Non-pigmented ciliary epithelial cell (primary cell): ENCODE measurements at places on chromosomes 5 and 9.

- DNase-seq = no peak
Observed at GRCh38 chr5:55711507-55712022, 559 bp downstream of the SLC38A9 start.

DNA sequence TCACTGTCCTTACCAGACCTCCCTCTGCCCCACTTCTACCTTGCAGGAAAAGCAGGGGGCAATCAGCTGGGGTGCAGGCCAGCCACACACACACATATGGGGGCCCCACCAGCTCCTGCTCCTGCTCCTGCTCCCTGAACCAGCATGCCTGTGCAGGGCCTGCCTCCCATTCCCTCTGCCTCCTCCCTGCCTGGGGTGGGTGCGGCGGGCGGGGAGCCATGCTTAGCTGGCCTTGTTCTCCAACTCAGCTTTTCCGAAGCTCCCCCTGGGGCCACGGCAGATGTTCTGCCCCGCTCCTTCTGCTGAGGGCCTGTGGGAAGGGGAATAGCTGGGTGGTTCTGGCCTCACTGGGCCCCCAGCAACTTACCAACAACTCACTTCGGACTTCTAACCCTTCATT is 89.8 kb downstream of the ZNF354C start:
- no peak for DNase-seq

DNA sequence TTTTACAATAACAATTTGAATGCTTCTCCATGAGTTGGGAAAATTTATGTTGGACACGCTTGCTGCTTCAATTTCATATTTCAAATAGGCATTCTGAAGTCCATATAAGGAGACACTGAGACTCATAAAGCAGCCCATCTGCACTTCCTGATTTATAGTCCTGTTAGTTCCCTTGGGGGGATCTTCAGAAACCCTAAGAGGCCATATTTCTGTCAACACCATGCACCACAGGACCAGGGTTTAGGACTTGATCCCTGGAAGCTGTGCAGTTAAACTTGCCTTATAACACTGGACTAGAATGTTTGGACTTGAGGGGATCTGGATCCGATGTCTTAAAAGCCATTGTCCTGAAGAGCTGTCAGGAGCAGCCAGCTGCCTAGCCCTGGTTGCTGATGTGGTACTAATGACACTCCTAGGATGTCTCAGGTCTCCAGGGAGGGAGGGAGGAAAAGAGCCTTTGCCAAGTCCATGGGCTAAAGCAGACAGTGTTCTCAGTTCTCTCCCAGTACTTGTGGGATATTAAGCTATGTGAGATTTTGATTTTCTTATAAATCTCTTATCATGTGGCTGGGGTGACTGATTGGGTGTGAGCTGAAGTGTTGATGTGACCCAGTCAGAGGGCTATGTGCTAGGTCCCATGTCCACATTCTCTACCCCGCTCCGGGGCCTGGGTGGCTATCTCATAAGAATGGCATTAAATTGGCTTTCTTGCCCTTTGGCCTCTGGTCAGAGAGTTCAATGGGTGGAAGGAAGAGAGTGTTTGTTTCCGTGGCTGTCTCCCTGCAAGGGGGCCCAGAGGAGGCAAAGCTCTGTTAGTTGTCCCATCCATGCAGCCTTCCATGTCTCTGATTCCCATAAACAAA is 399.8 kb downstream of the OSTF1 start:
- DNase-seq = no peak

DNA sequence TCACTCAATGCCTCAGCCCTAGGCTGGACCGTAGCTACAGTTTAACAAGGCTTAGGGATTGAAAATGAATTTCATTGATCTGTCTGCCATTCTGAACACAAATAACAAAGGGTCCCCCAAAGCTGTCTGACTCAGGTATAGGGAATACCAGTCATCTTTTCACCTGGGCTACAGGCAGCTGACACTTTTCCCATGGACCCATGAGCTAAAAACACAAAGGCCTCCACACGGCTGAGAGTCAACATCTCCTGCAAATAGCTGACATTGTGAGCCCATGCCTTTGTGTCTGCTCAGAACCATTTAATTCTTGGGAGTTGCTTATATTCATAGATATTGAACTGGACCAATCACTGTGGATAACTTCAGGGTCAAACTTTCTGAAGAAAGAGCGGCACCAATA is 121.1 kb upstream of the SLIT3 start:
- DNase-seq = no peak

DNA sequence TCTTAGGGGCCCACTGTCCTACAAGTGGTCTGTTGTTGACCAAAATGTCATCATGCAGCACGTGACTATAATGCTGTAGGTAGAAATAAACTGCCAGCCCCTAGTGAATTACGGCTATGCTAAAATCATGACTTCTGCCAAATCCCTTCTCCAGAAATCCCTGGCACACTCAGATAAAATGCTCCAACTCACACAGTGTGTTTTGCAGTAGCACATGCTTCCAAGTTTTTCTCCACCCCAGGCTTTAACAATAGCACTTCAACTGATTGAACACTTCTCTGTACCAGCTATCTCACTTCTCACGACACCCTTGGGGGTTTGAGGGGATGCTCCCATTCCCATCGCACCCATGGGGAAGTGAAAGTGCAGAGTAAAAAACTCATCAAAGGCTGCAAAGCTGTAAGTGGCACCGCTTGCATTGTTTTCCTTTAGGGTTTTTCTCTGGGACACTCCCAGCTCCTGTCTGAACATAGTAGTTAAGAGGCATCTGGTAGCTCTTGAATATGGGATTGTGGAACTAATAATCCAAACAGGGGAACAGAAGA is 151.0 kb upstream of the SLC24A2 start:
- DNase-seq = no peak

GRCh38 chr5:136230176-136230575 is 37.2 kb upstream of the SMIM32 start:
- no peak for DNase-seq

GRCh38 chr9:115002371-115003120 is 72.2 kb upstream of the TNFSF8 start:
- no peak for DNase-seq

DNA sequence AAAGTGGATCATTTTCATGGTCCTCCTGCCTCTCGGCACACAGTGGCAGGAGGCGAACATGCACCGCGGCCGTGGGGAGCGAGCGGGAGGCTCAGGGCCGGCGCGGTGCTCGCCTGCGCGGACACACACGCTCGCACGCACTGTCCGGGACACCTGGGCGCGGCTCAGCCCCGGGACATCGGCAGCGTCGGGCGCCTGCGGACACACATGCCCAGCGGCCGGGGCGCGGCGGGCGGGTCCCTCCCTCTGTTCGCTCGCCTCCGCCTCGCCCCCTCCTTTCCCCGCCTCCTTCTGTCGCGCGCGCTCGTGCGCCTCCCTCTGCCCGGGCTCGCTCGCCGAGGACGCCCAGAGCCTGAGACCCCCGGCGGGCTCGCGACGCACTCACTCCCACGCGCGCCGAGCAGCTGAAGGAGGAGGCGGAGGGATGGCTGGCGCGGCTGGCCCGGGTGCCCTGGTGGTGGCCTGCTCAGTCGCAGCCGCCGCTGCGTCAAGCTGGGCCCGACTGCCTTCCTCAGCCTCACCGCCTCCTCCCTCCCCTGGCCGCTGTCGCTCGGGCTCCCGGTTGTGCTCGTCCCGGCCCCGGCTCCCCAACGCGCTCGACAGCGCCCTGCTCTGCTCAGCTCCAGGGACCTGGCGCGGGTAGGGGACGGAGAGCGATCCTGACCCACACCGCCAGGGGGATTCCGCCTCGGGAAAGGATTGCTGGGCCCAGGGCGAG is at the start of gene FRMD3:
TSS of gene FRMD3 (minus strand) at position 230 of the 718 bp plus-strand sequence. CDS start at position 60, 170 bp downstream.
- DNase-seq = peak; percentile 15

DNA sequence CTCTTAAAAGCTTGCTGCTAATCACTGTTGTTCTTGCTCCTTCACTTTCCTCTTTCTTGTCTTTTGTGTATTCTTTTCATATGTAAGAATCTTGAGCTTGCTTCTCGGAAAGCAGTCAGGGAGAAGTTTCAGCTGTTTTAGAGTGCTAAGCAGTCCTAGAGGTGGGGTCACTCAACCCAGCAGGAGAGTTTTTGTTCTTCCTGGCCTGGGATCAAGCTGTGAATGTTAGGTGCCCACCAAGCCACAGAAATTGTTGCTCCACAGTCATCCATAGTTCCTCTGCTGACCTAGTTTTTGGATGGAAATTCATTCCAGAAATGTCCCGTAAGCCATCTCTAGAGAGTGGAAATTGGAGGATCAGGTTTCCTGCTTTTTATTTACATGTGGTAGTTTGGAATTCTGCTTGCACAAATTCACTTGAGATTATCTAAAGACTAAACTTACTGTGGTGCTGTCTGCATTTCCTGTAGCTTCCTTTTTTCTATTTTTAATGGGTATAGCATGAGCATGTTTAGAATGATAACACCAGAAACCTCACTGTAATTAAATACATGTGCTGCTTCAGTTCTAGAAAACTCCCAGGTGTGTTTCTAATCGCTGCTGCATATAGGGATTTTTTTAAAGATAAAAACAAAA is 108.7 kb downstream of the MAST4 start:
- no peak for DNase-seq

DNA sequence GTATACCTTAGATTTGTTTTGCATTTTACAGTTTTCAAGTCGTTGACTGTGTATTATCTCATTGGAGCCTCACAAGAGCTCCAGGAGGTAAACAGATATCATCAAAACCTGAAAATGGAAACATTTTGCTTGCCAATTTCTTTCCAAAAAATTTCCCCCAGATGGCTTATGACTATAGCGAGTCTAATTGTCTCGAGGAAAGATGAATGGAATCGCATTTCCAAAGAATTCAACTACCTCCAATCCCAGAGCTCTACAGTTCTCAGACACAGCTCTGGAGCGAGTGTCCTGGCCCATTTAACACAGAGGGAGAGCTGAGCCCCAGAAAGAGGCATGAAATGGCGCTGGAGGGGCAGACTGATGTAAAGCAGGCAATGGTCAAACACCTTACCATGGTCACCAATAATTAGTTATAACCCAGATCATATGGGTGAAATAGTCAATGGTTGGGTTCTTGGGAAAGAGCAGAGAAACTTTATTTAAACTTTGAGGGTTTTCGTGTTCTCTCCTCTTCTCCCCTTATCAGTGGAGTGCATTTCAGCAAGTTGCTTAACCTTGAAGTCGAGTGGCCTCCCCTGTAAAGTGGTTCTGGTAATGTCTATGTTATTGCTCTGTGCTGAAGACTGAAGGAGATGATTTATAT is 168.2 kb downstream of the ZDHHC21 start:
- DNase-seq = no peak

- DNase-seq = no peak
Observed at GRCh38 chr9:126945682-126946081, 31.1 kb downstream of the RALGPS1 start.

DNA sequence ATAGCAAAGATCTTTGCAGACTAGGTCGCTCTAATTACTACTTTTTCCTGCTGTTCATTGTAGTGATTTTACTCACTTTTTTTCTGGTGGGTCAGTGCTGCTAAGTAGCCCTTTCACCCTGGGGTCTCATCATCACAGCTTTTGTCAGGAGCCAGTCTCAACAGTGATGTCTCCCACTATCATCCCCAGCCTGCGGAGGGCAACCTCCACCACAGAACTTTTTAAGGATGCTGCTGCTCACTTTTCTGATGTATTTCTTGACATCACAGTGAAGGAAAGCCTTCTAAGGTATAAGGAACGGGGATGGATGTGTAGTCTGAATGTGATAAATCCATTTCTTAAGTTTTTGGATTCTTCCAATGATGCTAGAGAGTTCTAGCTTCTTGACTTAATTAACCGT is 242.5 kb upstream of the RIOK2 start:
- DNase-seq = no peak

GRCh38 chr5:141826674-141827073 is 51.5 kb downstream of the PCDH1 start:
- no peak for DNase-seq

DNA sequence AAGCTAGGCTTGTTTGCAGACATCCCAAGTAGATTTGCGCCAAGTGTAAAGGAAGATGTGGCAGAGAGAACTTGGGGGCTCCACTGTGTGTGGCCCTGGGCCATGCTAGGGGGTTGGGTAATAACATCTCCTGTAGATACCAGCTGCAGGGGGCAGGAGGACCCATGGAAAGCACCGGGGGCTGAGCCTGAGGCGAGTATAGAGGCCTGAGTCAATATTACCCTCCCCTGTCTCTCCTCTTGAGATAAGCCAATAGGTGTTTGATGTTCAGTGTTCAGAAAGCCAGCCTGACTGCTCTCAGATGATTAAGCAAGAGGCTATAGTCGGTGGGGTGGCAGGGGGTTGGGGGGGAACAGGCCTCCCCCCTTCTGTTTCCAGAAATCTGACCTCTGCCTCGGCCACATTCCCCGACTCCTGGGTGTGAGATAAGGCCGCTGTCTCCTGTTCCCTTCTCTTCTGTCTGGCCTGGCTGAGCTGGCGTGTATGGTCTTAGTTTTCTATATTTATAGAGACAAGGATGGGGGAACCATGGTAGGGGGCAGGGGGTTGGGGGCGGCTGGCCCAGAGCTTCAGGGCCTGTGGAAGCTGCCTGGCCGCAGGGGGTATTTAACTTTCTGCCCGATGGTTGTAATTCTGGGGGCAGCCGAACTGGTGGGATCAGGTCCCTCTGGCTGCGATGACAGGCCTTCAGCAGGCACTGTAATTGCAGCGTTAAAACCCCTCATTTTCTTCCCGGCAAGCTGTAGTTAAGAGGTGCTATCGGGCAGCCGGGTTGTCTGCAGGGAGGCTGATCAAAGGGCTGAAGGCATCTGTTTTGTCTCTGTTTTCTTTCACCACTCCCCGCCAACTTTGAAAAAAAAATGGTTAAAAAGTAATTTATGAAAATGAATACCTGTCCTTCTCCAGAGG is 292.0 kb downstream of the NSG2 start:
- DNase-seq = no peak

DNA sequence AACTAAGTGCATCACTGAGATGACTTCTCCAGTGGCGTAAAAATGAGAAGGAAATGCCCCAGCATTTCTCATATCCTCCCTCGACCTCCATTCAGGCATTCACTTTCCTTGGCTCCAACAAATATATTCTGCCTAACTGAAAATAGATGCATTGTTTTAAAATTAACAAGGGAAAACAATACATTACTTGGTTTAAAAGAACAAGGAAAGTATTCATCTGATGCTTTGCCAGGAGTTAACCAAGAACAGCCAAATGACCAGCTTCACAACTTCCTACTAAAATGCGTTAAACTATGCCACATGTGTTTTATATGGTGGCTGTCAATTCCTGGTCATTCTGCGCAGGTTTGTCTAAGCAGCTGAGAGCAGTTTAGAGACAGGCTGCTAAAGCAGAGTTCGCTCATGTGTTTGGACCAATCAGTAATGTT is 121.4 kb downstream of the GNAQ start:
- no peak for DNase-seq

GRCh38 chr9:135093111-135093510 is 5.6 kb downstream of the OLFM1 start:
- DNase-seq = no peak

GRCh38 chr5:142432961-142433360 is 108.1 kb upstream of the SPRY4 start:
- DNase-seq = no peak

GRCh38 chr5:109327570-109327969 is 82.2 kb downstream of the PJA2 start:
- no peak for DNase-seq

DNA sequence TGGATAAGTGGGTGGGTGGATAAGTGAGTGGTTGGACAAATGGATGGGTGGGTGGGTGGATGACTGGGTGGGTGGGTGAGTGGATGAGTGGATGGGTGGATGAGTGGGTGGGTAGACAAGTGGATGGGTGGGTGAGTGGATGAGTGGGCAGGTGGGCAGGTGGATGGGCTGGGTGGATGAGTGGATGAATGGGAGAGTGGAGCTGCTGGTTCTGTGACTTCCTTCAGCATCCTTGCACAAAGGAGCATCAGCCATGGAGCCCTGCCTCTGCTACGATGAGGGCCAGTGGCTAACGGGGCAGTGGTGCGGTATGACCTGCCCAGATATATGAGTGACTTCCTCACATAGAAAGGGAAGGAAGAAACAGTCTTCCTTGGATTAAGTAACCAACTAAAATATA is 398.7 kb upstream of the IRX4 start:
- DNase-seq = no peak
